ENCODE measurements at places on chromosomes 5 and 9. TPM values are rescaled to one million over a fixed set of nuclear protein-coding genes. Genes with fewer than 3 reads are reported as not detected.

Gene LVRN
- 0.22 TPM for polyA plus RNA-seq

Gene OLFML2A
- polyA plus RNA-seq, result 34.4 TPM

Gene IFNA13
- not detected for polyA plus RNA-seq

Gene S100Z
- polyA plus RNA-seq, result not detected

Gene RASEF
- 0.02 TPM for polyA plus RNA-seq

Gene MEGF10
- polyA plus RNA-seq, result not detected

Gene ARSI
- 11.3 TPM for polyA plus RNA-seq

Gene FGD3
- polyA plus RNA-seq, result not detected

Gene LHX3
- polyA plus RNA-seq, result not detected

Gene SLC45A2
- polyA plus RNA-seq, result not detected

Gene OMD
- polyA plus RNA-seq, result not detected

Gene MOCS2
- 79.6 TPM for polyA plus RNA-seq

Gene STPG3
- polyA plus RNA-seq, result not detected

Gene SLC4A9
- polyA plus RNA-seq, result not detected

Gene ASPN
- polyA plus RNA-seq, result 1.1 TPM

Gene SUSD3
- 1.4 TPM for polyA plus RNA-seq

Gene MARCHF6
- 136 TPM for polyA plus RNA-seq

Gene HAND1
- not detected for polyA plus RNA-seq
